ENCODE measurements at places on chromosomes 2 and 18.

DNA sequence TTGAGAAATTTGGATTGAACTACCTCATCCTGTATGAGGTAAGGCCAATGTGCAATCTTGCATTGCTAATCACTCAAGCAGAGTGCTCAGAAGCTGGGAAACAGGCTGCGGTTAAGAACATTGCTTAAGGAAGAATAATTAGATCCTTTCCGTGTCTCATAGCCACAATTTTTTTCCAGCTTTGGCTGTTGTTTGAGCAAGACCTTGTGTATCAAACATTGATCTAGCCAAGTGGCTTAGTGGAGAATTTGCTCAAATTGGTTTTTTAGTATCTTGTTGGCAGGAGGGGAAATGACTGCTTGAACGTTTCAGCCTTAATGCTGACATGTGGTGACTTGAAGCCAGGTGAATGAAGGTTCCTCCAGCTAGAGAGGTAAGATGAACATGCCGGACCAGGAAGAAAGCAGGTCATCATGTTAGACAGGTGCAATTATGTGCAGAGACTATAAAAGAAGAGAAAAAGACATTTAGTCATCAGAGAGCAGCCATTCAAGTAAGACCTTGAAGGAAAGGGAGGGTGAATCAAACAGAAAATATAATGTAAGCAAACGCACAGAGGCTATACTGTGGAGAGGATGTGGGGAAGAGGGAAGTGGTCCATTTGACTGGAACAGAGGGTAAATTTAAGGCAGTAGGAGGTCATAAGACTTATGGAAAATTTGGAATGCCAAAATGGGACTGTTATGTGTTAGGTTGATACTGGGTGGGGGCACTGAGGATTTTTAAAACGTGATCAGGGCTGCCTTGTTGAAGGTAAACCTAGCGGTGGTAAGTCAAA is 98.9 kb upstream of the CYP1B1 start:
- no peak for DNase-seq

- no peak for DNase-seq
These were observed 496.8 kb upstream of the ZEB2 start for GRCh38 chr2:145016711-145017110.

DNA sequence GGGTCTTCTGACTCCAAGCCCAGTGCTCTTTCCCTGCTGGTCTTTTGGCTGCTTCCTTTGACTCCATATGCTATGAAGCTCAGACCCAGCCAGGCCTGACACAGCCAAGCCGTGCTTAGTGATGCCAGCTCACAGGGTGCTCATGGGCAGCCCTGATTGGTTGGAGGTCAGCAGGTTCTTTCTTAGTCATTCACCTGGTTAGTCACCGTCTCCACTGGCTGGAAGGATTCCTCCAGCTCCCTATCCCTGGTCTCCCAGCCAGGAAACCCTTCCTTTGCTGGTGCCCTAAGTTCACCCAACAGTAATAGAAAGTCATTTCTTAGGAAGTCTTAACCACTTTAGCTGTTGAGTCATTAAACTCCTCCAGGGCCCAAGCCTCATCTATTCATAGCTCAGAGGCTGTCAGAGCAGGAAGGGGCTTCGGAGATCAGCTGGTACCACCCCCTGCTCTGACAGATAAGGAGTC is 3.9 kb downstream of the KCNK3 start:
- DNase-seq: no peak

GRCh38 chr18:22176420-22177326 is 7.3 kb downstream of the GATA6 start:
- no peak for DNase-seq

- no peak for DNase-seq
These were observed 38.2 kb upstream of the ASNSD1 start for GRCh38 chr2:189623049-189623448.

- no peak for DNase-seq
These were observed 356.8 kb downstream of the SUCLG1 start for GRCh38 chr2:84102274-84102673.

DNA sequence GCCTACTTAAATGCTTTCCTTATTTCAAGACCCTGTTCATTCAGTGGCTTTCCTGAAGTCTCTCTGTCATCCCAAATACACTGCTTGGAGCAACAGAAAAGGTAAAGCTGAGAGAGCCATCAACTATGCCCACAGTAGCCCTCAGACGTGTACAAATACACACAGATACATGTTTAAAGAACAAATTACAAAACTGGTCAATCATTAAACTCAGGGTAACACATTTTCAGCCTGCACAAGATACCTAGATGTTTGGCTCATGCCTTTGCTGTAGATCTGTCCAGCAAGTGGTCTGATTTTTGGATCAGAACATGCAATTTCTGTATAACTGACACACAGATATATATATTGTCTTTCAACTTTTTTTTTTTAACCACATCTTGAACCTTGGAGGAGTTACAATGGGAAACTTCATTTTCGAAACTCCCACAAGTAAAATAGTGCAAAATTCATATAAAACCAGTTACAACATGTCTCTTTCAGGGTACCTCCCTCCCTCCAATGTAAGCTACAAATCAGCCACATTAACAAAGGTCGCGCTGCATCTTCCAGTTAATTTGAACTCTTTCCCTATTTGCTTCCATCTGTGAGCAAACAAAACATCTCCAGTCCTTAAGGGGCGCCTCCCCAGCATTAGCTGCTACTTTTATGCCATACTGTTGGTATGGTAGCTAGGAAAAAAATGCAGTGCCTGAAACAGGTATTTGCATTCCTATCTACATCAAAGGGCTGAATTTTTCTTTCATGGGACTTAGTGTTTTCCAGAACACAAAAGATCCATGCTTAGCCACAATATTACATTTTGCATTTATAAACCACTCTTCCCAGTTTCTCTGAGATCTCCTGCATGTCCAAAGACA is 311.9 kb downstream of the NRXN1 start:
- no peak for DNase-seq

DNA sequence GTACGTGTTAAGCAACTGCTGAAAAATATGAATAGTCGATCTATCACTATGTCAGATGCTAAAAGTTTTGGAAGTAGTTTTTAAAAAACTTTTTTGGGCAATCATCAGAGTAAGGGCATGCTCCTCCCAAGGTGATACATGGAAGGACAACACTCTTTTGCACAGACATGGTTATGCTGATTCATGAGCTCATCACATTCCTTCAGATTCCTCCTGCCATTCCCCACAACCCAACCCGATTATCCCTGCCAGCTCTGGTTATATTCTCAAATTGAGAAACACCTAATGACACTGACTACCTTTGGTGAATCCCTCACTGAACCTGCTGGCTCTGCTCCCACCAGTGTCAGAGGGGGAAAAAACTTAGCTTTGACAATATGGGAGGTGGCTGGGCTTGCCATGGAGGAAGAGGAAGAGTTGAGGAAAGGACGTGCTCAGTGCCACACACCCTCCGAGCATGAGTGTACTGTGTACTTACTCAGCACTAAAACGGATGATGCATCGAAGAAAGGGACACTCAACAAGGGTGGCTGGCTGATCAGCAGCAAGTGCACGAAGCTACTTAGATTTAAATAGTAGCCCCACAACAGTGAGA is 83.9 kb upstream of the RNU4ATAC start:
- DNase-seq: no peak

DNA sequence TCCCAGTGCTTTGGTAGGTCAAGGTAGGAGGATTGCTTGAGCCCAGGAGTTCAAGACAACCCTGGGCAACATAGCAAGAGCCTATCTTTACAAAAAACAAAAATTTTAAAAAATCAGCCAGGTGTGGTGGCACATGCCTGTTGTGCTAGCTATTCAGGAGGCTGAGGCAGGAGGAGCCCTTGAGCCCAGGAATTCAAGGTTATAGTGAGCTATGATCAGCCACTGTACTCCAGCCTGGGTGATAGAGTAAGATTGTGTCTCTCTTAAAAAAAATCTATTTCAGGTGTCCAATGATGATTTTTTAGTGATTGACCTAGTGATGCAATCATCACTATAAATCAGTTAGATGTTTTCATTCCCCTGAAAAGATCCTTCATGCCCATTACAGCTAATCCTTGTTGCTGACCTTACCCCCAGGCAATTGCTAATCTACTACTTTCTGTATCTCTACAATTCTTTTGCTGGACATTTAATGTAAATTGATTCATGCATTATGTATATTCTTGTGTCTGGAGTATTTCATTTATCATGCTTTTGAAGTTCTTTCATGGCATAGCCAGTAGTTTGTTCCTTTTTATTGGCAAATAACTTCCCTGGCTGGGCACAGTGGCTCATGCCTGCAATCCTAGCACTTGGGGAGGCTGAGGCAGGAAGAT is 10.3 kb downstream of the MOCOS start:
- DNase-seq: no peak

DNA sequence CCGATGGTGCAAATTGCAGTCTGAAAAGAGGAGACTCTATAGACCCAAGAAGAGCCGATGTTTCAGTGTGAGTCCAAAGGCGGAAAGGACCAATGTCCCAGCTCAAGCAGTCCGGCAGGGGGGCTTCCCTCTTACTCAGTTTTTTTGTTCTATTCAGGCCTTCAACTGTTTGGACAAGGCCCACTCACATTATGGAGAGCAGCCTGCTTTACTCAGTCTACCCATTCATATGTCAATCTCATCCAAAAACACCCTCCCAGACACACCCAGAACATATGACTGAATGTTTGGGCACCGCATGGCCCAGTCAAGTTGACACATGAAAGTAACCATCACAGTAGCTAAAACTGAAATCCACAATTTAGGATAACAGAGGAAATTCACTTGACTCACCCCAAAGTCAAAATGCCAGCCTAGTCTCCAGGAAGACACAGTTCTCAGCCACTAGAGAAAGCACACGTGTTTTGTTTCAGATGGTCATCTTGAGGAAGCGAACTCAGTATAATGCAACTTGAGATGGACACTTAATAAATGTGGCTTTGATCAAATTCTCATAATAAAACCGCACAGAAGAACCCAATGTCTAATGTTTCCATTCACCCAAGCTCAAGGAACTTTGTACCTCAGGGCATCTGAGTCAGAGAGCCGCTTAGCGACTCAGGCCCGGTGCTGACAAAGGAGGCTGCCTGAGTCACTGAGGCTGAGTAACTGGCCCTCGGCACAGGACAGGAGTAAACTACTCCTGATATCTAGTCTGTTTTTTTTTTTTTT is 2.4 kb downstream of the FHL2 start:
- no peak for DNase-seq

DNA sequence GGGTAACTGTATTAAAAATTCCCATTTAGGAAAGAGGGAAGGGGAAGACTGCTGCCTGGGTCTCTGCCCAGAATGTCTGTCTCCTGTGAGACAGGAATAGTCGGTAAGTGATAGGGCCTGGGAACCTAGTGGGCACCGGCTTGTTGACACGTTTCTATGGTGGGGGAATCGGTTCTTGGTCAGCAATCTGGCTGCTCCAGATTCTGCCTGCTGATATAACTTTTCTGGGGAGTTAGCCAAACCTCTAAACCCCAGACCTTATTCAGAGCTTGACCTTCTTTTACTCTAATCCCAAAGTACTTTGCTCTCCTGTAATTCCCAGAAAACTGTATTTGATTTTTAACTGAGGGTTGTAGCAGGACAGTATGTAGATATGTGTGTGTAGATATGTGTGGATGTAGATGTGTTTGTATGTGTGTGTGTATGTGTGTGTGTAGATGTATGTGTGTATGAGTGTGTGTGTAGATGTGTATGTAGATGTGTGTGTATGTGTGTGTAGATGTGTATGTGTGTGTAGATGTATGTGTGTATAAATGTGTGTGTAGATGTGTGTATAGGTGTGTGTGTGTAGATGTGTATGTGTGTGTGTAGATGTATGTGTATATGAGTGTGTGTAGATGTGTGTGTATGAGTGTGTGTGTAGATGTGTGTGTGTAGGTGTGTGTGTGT is 61.8 kb upstream of the TXNDC2 start:
- no peak for DNase-seq

- no peak for DNase-seq
These were observed 63.9 kb downstream of the NEB start for GRCh38 chr2:151670346-151670745.

DNA sequence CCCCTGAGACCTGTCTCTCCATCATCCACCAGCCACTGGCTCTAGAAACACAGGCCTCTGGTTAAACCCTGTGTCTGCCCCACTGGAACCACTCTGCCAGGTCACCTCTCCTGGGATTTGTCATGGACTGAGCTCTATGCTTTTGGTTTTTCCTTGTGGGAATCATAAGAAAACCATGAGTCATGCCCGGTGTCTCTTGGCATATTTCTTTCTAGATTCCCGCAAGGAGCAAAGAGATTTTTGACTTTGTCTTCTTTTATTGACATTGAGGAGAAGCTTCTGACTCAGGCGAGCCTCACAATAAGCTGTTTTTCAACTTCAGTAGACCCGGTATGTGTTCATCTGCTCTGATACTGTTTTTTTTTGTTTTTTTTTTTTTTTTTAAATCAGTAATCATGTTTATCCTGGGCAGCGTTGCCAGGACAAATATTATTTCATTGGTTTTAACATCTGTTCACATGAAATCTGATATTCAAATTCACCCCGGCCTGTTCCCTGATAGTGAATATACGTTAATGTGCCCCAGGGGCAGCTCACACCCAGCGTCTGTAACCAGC is 207.1 kb downstream of the ACKR3 start:
- no peak for DNase-seq

DNA sequence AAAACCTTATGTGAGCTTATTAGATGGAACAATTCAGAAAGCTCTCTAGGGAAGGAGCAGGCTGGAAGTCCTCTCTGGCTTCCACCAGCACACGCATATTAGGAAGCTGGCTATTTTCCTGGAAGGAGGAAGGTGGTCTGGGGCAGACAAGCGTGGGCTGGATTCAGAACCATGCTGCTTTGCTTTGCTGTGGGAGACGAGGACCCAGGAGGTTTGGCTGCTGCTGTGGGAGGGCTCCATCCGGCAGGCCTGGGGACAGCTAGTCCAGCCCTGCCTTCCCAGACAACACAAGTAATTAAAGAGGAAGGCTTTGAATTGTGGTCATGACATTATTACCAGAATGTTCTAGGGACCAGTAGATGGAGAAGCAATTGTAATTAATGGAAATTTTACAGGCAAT is 238.8 kb upstream of the MYT1L start:
- DNase-seq: no peak

DNA sequence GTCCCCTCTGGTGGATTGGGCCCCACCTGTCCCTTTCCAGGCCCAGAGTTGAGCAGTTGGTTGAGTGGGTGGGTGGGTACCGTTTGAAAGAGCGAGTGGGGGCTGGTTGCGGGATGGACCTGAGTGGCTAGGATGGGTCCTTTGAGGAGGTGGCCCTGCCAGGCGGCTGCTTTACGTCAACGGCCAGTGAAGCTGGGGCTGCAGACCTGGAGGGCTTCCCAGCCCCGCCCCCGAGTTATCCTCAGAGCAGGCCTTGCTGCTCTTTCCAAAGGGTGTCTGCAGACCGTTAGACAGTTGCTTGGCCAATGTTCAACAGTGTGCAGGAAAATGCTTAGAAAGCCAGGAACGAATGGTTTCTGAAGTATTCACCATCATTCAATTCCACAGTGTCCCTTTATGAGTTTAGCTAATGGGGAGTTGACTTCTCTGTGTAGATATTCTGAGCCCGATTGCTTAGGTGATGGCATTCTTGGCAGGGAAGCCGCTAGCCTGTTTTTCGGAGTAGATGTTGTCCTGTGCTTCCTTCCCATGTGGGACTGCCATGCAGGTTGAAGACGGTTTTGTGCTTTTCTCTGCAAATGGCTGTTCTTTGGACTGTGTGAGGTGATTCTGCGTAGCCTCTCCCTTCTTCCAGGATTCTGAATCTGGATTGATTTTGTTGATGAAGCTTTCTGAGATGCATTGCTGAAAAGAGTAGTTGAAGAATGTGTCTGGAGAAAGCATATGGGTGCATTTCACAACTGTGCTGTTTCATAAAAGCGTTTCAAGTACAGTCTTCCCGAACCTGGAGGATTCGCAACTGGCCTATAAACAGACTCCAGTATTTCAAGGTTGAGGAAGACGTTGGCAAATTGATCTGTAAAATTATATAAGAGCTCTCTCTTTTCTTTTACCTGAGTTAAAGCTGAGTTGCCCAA is 45.8 kb downstream of the LDLRAD4 start:
- DNase-seq: no peak

Data from esophagus squamous epithelium (tissue), 5 donors.